Fibroblast of villous mesenchyme (primary cell): ENCODE measurements at places on chromosomes 2 and 18. TPM values are rescaled to one million over a fixed set of nuclear protein-coding genes. Genes with fewer than 3 reads are reported as not detected.

DNA sequence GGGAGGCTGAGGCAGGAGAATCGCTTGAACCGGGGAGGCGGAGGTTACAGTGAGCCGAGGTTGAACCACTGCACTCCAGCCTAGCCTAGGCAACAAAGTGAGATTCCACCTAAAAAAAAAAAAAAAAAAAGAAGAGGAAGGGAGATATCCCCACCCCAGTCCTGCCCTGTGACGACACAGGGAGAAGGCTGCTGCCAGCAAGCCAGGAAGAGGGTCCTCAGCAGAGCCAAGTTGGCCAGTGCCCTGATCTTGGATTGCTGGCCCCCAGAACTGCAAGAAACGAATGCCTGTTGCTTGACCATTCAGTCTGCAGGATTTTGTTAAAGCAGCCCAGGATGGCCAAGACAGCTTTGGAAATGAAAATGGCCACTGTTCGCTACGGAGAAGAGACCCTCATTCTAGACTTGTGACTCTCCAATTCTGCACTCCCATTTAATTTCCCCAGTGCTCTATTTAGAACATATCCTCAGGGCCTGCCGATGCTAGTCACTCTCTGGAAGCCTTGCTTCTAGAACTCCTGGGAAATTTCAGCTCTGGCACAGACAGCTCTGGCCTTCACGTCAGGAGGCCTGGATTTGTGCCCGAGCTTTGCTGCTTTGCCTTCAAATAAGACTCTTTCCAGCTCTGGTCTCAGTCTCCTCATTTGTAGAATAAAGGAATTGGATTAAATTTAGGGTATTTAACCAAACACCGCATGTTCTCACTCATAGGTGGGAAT is 15.7 kb upstream of the AMMECR1L start:
- DNase-seq: peak; percentile 44

Gene HOXD13
- total RNA-seq: 0.43 TPM in 1 of 2 replicates, not detected in the other

DNA sequence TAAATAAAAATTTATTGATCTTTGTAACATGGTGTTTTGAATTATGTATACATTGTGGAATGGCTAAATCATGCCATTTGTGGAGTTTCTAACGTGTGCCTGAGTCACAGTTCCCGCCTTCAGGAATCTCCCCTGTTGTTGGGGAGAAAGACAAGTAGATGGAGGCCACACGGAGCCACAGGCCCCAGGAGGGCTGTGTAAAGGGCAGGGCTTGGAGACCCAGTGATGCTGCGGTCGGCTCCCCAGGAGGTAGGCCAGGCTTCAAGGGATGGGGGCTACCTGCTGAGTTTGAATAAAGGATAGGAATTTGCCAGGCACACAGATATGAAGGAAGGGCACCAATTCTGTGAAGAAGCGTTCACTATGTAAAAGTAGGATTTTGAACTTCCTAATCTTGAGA is 257.1 kb downstream of the GBX2 start:
- DNase-seq: no peak

DNA sequence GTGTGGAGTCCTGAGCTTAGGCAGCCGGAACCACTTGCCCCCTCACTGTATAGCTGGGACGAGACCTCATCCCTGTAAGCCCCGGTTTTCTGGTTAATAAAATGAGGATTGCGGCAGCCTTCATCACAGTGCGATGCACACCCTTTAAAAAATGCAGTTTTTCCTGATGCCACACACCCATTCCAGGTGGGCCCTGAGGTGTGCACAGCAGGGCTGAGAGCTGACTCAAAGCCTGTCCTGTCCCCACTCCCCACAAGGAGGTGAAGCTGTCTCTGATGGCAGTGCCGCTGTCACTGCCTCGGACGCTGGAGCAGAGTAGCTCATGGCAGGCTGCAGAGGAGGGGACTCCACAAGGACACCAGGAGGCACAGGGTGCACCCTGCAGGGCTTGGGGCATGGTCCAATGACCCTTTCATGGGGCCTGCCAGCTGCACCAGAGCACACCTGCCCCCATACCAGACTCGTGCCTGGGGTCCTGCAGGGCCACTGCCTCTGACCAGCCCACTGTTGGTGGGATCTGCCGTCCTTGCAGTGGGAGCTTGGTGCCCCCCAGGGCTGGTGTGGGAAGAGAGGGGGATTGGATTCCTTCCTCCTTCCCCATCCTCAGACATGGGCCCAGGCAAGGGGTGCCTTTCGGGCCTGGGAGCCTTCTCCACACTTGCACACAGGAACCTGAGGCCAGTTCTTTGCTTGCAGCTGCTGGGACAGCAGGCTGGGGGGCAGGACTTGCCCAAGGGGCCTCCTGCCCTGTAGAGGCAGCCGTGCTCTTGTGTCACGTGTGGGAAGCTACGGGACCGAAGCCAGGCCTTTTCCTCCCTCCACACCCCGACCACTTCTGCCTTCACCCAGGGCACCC is 22.8 kb downstream of the GPC1 start:
- DNase-seq: no peak

Gene ANKRD30B
- 0.86 and 1.9 TPM in 2 replicates for total RNA-seq

- peak; percentile 45 for DNase-seq
Observed at GRCh38 chr2:206424134-206424533, 19.2 kb upstream of the ADAM23 start.

GRCh38 chr2:38997781-38998180 is 108.1 kb downstream of the ARHGEF33 start:
- peak; percentile 94 for DNase-seq

GRCh38 chr2:69490486-69490885 is 53.3 kb upstream of the NFU1 start:
- DNase-seq: no peak

DNA sequence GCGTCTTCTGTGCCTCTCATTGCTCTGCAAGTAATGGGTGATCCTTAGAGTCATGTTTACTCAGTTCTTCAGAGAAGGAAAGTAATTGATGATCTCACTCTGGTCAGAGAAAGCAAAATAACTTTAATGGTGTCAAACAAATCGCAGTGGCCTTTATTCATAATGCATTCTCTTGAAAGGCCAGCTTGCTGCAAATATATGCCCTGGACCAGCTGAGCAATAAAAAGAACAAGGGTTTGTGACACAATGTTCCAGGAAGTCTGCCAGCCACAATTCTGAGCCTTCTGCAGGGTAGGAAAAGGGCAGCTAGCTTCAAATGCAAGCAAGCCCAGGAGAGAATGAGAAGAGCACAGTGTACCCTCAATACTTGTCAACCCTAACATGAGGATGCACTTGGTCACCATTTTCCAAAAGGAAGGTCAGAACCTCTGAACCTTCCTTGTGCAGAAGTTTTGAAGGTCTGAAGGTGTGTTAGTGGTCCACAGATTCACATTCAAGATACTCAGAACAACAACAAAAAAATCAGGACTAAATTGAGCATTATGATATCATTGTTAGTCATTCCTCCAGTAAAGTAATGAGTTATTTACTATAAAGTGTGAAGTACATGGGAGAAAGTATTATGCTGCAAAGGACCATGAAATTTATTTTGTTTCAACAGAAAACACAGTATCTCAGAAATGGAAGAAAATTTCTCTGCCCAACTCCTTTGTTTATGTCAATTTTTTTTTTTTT is 355.6 kb downstream of the PAX3 start:
- DNase-seq: peak; percentile 1

- DNase-seq: peak; percentile 97
Observed at GRCh38 chr2:62663411-62663810, 42.1 kb upstream of the EHBP1 start.

Gene ICOS
- not detected in 2 replicates for total RNA-seq

Gene ASTL
- not detected in 2 replicates for total RNA-seq

Gene DCDC2C
- total RNA-seq: not detected in 2 replicates

Gene UGT1A3
- not detected in 2 replicates for total RNA-seq

Gene UGT1A5
- not detected in 2 replicates for total RNA-seq

DNA sequence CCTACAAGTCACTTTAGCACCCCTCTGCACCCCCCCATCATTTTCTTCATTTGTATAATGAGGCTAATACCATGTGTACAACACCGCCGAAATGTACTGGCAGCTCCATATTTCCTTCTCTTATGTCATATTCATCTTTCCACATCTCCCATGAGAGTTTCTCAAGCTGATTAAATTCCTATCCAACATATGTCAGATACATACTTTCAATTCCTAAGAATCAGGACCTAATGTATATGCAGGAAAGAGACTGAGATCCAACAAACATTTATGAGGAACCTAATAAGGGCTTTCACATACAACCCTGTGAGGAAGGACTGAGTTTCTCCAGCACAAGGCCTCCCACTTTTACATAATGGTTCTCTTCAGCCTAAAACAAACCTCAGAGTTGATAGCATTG is 41.9 kb downstream of the PRKD3 start:
- DNase-seq: peak; percentile 33

DNA sequence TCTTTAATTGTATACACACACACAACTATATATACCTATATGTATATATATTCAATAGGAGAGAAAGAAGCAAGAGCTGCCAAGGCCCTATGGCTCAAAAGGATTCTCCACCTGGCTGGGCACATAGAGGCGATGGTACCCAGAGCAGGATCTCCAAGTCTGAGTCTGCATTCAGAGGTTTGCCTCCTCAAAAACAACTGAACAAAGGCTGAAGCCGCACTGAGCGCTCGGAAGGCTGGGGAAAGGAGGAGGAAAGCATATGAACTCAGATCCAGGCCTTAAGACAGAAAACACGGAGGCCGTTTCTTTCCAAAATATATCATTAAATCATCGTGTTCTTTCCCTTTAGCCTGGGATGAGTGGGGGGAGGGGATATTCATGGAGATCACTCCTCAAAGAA is 3.6 kb downstream of the HOXD12 start:
- DNase-seq: no peak
